Fibroblast of lung (primary cell): ENCODE measurements at places on chromosomes 5 and 9. TPM values are rescaled to one million over a fixed set of nuclear protein-coding genes. Genes with fewer than 3 reads are reported as not detected.

Gene DIRAS2
- total RNA-seq, result 0.26 and 0.66 TPM in 2 replicates

Gene GDNF
- total RNA-seq, result 0.51 and 0.83 TPM in 2 replicates

Gene SPATA31D4
- not detected in 2 replicates for total RNA-seq

Gene CARD9
- total RNA-seq, result 1.0 and 3.3 TPM in 2 replicates

Gene SMIM33
- not detected in 2 replicates for total RNA-seq

Gene KCNV2
- total RNA-seq, result not detected in 2 replicates

Gene TAS2R1
- total RNA-seq, result not detected in 2 replicates

Gene C1QTNF2
- total RNA-seq, result 0.77 and 2.3 TPM in 2 replicates

Gene GFPT2
- 19.3 and 26.7 TPM in 2 replicates for total RNA-seq

Gene CCL21
- not detected in 2 replicates for total RNA-seq

Gene ADAMTS16
- total RNA-seq, result under 0.01 and 0.17 TPM in 2 replicates

Gene ST8SIA4
- total RNA-seq, result 0.26 and 0.33 TPM in 2 replicates

Gene BTNL9
- total RNA-seq, result not detected in 2 replicates

Gene DRD1
- total RNA-seq, result 2.0 and 2.6 TPM in 2 replicates

Gene PCDHAC2
- total RNA-seq, result 1.7 and 2.6 TPM in 2 replicates

Gene NUTM2G
- total RNA-seq, result not detected in 2 replicates

Gene TMEFF1
- 1.8 and 2.5 TPM in 2 replicates for total RNA-seq

Gene ESM1
- total RNA-seq, result 1.5 and 1.8 TPM in 2 replicates

Gene LCN1
- not detected in 2 replicates for total RNA-seq

Gene TPPP
- 0.17 and 0.26 TPM in 2 replicates for total RNA-seq

Gene CACNA1B
- under 0.01 and 0.17 TPM in 2 replicates for total RNA-seq

Gene C9orf40
- 3.3 and 4.5 TPM in 2 replicates for total RNA-seq

Gene MSMP
- total RNA-seq, result not detected in 2 replicates

Gene BHMT2
- 10.3 and 20.3 TPM in 2 replicates for total RNA-seq

Gene PCDHB10
- total RNA-seq, result 0.77 and 2.0 TPM in 2 replicates

Gene IL13
- not detected in 2 replicates for total RNA-seq

Gene COL15A1
- total RNA-seq, result 41.0 and 43.9 TPM in 2 replicates

Gene SMIM23
- total RNA-seq, result not detected in 2 replicates

Gene CCDC192
- total RNA-seq, result not detected in 2 replicates

Gene ST6GALNAC6
- total RNA-seq, result 60.9 and 69.5 TPM in 2 replicates

Gene MLANA
- not detected in 2 replicates for total RNA-seq

Gene PCDHB16
- total RNA-seq, result 0.51 and 1.5 TPM in 2 replicates

Gene ZNF483
- total RNA-seq, result 1.5 and 4.3 TPM in 2 replicates

Gene FBP2
- total RNA-seq, result not detected in 2 replicates

Gene NUDT2
- 21.8 and 47.1 TPM in 2 replicates for total RNA-seq

Gene SOX30
- total RNA-seq, result under 0.01 TPM in 1 of 2 replicates, not detected in the other
